ENCODE measurements at places on chromosomes 11 and 22.

DNA sequence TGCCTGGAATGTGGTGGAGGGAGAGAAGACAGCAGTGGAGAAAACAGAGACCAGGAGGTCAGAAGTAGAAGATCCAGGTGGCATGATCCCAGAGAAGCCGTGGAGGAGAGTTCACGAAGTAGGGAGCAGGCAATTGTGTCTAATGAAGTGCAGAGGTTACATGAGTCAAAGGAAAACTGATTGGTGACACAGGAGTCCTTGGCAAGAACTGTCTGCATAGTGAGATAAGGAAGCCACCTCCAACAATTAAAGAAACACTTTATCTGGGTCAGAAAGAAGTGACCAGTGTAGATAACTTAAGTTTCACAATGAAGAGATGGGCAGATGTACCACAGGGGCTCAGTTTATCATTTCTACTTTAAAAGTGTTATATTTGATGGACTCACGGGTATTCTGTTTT lies 57.0 kb upstream of the PTH start:
- no peak for DNase-seq

DNA sequence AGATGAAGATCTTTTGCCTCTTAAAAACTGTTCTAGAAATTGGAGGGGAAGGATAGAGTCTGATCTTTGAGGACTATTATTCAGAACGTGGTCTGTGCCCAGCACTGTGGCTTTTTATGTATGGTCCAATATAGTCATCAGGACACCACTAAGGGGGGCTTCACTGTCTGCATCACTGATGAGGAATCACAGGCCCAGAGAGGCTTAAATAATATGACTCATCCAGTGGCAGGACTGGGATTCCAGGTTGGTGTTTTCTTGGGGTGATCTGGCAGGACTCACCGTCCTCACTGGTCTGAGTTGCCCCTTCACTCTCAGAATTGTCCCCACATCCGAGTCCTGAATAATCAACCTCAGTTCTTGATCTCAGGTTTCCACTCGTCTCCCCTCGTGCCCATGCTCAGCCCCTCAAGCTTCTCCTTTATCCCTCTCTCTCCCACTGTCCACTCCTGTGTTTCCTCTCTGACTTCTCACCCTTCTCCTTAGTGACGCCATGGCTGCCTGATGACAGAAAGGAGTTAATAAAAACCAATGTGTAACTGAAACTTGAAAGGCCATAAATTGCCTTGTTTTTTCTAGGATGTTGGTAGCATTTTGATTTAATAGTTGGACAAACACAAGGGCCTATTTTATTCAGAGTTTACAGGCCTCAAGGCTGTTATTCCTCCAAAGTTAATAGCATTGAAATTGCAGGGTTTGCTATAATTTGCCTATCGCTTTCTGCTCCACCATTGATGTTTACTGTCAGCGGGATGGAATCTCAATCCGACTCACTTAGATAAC lies 95.7 kb upstream of the NNMT start:
- DNase-seq: no peak

DNA sequence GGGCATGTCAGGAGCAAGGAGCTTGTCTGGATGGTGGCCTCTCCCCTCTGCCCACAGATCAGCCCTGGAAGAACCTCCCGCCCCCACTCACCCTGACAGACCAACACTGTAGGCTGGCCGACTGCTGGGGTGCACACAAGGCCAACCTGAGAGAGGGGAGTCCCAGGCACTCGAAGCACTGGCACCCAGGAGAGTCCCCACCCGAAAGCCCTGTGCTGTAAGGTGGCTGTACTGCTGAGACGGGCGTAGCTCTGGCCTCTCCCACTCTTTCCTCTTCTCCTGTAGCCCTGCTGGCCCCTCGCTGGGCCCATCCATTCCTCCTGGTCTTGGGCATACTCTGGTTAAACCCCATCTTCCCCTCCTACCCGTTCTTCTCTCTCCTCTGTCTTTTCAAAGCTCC lies 39.7 kb downstream of the MYO7A start:
- no peak for DNase-seq

- no peak for DNase-seq
These were observed 105.7 kb downstream of the RASSF10 start for GRCh38 chr11:13114566-13115379.

- no peak for DNase-seq
These were observed 79.2 kb upstream of the GRIK4 start for GRCh38 chr11:120432056-120433018.

DNA sequence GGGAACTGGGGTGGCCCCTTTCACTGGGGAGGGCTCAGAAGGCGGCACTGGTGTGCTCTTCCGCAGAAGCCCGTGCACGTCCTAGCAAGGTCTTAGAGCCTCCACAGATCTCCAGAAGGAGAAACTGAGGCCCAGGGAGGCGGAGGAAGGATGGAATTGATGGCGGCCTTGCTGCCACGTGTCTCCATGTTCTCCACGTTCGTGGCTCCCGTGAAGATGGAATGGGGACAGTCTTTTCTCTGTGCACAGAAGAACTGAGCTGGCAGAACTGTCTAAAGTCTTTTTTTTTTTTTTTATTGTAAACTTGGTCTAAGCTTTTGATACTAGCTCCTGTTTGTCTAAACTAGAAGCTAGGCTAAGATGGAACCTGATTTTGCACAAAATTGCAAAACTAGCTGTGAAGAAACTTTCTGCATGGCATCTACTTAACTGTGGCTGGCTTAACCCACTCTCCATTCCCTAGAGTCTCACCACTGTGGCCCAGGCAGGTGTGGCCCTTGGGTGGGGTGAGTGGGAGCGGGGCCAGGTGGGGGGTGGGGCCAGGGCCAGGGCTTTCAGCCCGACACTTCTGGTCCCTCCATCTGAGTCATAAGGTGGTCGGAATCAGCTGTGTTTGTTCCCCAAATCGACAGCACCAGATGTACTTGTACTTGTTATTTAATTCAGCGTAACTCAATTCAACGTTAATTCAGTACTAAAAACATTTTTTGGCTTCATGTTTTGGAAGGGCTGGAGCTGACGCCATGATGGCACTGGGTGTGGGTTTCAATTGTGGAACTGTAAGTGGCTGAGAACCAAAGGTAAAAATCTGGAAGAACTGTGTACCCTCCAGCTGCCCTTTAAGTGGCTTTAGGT lies 120.7 kb downstream of the MPPED1 start:
- no peak for DNase-seq

- DNase-seq: no peak
These were observed 292.0 kb downstream of the NTM start for GRCh38 chr11:131662317-131662972.

DNA sequence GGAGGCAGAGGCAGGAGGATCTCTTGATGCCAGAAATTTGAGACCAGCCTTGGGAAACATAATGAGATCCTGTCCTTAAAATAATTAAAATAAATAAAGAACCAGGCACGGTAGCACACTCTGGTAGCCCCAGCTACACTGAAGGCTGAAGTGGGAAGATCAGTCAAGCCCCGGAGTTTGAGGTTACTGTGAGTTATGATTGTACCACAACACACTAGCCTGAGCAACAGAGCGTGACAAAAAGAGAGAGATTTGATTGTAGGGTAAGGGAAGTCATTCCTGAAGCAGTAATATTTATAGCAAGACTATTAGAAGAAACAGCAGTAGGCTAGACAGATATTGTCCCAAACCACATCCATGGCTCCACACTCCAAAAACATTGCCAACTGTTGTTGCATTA lies 1408.4 kb upstream of the TENM4 start:
- DNase-seq: no peak
